CD4-positive, alpha-beta T cell treated with Interleukin-6 at 100 ng/mL for 8 hours (primary cell): ENCODE measurements at places on chromosomes 4 and X.

DNA sequence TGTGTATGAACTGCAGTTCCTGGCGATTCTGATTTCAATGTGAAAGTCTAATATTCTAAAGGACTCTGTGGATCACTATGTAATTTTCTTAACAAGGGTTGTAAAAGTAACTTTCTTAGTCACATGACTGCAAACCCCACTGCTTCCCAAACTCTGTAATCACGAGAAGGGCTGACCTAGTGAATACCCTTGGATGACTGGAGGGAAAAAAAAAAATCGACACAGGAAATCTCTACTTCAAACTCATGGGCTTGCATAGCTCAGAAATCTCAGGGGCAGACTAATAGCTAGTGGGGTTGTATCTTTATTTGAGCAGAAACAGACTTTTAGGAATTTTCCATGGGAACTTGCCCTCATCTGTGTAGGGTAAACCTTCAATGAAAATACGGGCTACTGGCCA, 4.8 kb upstream of the MXRA5 start:
- no peak for DNase-seq

- no peak for DNase-seq
Measured at GRCh38 chr4:138275216-138275615, 33.1 kb upstream of the SLC7A11 start.

- peak; percentile 41 for DNase-seq
Measured at GRCh38 chr4:80072228-80072743, 743 bp downstream of the ANTXR2 start.

DNA sequence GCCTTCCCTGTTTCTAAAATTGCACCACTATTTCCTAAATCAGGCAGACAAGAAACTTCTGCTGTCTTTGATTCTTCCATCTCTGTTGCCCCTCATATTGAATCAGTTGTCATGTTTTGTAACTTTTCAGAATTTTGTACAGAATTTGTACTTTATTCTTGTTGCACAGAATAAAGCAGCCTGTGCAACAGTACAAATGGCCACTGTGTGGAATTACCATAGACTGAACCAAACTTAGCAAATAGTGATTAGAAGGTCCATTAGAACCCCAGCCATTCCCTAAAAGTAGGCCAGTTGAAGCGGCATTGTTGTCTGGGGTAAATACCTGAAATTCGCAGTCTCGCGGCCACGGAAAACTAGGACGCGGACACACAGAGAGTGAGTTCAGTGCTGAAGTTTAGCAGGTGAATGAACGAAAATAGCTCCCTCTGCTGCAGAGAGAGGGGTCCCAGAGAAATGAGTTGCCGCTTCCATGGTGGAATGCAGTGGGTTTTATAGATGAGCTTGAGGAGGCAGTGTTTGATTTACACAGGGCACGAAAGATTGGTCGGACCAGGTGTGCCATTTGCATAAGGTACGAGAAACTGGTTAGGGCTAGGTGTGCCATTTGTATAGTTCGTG, 71.8 kb downstream of the C4orf33 start:
- no peak for DNase-seq

DNA sequence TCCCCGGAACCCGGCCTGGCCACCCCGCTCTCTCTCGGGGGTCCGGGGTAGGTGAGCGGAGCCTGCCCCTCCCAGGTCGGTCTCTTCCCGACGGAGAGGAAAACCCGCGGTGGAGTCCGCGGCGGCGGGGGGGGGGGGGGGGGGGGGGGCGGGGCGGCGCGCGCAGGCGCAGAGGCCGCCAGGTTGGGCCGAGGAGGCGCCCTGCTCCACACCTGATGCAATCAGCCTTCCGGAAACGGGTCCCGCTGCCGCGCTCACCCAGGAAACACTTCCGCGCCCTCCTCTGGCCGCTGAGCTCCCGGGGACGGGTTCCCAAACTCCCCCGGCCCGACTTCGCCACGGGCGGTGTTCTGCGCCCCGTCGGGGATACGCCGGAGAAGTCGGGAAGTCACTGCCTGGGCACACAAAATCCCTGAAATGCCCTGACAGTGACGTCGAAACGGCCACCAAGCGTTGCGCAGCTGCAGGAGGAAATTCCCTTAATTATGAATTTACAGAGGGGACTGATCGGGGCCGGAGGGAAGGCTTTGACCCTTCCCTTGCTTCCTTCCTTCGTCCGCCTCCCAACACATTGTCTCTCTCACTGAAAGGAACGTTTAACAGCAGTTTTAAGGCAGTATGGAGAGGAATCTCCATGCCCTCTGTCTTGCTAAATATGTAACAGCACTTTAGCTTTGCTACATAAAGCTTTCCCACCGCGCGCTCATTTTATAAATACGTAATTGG, 2.1 kb upstream of the APBB2 start:
- peak; percentile 9 for DNase-seq

- peak; percentile 3 for DNase-seq
Measured at GRCh38 chr4:137531986-137532868, at the start of gene PCDH18. Gene PCDH18 (minus strand): TSS chr4:137532494. CDS start chr4:137532088, 406 bp downstream.

GRCh38 chrX:135740681-135741149, 27.3 kb downstream of the CT45A1 start:
- peak; percentile 9 for DNase-seq

DNA sequence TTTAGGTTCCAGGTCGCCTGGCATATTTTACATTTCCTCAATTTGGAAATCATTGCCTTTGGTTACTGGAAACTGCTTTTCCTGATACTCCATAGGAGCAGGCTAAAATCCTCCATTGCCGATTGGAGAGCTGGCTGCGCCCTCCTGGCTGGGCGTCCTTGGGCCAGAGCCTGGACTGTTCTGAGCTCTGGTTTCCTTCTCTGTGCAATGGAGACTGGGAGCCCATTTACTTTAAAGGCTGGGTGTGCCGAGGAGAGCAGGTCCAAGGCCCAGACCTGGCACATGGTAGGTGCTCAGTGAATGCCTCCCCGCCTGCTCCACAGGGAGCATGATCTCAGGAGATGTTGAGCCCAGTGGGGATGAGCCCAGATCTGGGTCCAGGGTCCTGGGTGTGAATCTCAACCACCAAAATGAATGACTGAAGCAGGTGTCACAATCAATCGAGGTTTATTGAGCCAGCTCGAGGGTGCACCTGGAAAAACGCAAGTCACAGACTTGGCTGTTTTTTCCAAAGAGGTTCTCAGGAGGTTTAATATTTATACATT, 50.0 kb downstream of the EVC start:
- no peak for DNase-seq

DNA sequence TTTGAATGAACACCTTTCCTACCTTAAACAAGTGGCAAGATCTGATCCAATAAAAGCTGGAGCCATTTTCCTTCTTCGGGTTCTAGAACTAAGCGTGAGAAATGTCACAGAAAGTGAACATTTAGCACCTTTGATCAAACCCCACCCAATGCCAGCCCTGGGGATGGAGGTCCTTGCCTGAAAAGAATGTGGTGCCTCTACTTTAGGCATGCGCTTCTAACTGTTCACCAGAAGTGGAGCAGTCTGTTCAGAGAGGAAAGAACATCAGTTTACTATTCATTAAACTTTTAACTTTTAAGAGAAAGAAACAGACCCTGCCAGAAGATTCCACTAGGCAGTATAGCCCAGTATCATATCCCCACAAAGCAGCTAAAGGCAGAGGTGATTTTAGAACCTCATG, 75.9 kb downstream of the INTS12 start:
- no peak for DNase-seq

DNA sequence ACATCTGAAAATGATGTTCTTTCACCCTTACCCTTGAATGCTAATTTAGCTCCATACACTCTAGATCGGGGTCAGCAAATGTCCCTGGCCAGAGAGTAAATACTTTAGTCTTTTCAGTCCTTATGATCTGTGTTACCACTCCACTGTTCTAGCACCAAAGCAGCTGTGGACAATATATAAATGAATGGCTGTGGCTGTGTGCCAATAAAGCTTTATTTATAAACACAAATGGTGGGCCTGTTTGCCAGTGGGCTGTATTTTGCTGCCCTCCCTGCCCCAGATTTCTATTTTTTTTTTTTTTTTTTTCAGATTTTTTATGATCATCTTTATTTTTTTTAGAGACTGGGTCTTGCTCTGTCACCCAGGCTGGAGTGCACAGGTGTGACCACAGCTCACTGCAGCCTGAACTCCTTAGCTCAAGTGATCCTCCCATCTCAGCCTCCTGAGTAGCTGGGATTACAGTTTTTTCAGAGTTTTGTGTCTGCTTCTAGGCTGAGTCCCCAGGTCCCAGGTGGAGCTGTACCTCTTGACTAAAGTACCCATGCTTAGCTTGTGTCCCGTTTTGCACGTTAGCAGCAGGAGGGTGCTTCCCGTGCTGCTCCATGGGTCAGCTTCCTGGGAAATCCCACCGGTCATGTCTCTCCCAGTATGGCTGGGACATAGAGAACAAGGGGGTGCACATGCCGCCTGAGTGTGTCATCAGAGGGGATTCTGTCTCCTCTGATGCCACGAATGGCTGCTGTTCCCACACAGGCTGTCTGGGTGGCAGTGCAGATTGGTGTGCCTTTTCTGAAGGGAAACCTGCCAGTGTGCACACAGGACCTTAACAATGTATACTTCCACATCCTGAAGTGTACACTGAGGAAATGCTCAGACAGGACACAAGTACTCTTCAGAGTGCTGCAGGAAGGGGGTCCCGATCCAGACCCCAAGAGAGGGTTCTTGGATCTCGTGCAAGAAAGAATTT, 16.0 kb upstream of the GRPEL1 start:
- no peak for DNase-seq

DNA sequence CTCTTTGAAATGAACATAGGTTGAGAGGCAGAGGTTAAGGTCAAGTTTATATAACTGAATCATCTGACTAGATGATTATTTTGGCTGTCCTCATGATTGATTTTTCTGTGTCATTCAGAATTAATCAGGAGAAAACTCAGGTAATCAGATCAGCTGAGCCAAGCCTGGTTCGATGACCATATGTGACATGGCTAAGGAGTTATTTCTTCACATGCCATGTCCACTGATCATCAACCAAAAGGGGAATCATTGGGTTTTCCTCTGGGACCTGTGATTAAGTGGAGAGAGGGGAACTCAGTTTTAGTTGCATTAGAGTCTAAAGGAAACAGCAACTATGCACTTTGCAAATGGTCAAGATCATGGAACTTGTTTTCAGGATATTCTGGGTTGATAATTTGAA, 20.3 kb upstream of the PACRGL start:
- no peak for DNase-seq

DNA sequence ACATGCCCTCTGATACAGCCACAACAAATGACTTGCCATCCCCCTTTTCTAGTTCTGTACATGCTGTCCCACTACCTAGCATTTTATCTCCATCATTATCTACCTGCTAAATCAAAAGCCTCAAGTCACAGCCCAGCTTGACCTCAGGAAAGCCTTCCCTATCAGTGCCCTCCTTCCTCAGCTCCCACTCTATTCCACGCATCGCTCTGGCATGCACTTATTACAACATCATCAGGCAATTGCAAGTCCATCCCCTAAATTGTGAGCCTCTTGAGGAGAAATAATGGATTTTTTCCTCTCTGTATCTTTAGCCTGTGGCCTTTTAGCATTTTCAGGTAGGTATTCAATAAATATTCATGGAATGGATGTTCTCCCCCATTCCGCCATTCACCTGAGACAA, 5.7 kb downstream of the ARL13A start:
- DNase-seq: no peak

- DNase-seq: no peak
Measured at GRCh38 chrX:124335598-124335997, 3.1 kb downstream of the TEX13D start.

DNA sequence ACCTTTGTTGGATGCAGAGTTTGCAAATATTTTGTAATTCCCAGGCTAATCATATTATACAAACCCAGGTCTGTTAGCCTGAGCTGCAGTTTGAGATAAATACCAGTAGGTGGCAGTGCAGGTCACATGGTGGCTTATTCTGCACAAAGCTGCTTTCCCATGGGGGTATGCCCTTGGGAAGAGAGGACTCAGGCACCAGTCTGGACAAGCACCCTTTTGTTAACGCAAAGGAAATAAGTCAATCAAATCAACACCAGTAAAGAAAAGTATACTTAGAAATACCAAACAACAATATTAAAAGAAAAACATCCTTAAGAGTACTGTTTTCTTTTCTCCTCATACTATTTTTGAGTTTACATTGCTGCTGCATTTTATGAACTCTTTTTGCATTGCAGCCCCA, 389.0 kb upstream of the ZFP42 start:
- no peak for DNase-seq

GRCh38 chr4:5124876-5125275, 73.6 kb downstream of the STK32B start:
- DNase-seq: no peak

GRCh38 chrX:95076449-95076848, 1402.4 kb downstream of the FAM133A start:
- no peak for DNase-seq

- DNase-seq: no peak
Measured at GRCh38 chr4:151694961-151695720, 65.7 kb downstream of the GATB start.

DNA sequence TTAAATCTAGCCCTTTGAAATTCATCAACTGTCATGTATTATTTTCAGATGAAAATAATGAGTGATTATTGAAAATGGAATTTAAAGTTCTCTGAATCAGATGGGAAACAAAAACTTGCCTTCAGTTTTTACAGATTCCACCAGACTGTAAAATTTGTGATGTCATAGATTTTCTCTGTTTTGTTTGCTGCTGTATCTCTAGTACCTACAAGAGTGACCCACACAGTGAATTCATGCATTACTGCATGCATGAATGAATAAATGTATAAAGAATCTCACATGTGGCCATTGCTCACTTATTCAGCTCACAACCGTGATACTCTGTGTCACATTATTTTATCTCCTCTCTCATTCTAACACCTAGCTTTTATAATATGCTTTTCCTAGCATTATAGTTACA, 532.2 kb upstream of the AGA start:
- no peak for DNase-seq

GRCh38 chr4:1512738-1513660, 106.8 kb upstream of the NKX1-1 start:
- peak; percentile 25 for DNase-seq

- DNase-seq: no peak
Measured at GRCh38 chr4:119632216-119632615, 3.6 kb upstream of the PDE5A start.

GRCh38 chrX:37357436-37357835, 8.3 kb downstream of the PRRG1 start:
- no peak for DNase-seq

DNA sequence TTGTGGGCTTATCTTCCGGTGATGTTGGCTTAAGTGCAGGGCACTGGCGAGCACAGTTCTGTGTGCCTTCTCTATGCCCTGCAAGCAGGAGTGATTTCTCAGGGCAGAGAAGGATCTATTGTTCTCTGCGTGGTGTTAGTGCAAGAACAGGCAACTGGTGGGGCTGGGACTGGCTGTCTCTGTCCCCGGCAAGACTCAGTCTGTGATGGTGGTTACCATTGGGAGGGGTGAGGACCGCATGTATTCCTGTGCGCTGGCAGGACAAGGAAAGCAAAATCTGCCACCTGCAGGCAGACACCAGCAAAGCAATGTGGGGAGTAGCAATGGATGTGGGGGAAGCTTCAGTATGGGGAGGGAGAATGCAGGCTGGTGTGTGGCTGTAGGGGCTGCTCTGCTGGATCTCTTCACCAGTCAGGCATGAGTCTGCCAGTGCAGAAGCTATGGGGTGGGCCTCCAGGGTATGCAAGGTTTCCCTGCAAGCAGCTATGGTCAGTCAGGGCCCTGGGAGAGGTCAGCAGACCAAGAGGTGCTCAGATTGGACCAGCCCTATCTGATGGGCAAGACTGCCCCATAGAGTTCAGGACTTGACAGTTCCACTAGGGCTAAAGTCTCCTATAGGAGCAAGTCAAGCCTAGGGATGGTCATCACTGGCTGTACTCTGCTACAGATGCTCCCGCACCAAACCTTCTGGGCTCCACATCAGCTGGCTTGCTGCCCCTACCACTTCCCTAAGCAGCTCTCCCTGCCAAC, 16.8 kb downstream of the PF4 start:
- DNase-seq: no peak
